ENCODE measurements at places on chromosomes 3 and 15.

- no peak for DNase-seq
These were observed 129.3 kb upstream of the NSMCE3 start for GRCh38 chr15:29398907-29399306.

GRCh38 chr3:197256836-197257444 is 41.5 kb downstream of the DLG1 start:
- no peak for DNase-seq

DNA sequence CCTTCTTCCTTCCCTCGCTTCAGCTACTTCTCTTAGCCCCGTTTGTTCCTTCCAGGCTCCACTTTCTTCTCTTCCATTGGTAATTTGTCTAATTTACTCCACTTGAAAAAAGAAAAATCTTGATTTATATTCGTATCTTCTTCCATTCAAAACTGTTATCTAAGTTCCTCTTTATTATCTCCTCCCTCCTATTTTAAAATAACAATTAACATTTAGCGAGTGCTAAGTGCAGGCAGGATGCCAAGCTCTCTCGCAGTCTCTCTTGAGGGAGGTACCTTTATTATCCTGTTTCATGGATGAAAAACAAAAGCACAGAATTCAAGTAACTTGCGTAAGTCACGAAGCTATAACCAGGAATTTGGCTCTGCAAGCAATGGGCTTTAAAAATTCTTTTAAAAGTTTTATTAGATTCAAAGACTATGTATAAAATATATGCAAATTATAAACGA is 418.9 kb upstream of the NAALADL2 start:
- no peak for DNase-seq

- no peak for DNase-seq
These were observed 312.5 kb downstream of the OXSM start for GRCh38 chr3:26102376-26102775.

DNA sequence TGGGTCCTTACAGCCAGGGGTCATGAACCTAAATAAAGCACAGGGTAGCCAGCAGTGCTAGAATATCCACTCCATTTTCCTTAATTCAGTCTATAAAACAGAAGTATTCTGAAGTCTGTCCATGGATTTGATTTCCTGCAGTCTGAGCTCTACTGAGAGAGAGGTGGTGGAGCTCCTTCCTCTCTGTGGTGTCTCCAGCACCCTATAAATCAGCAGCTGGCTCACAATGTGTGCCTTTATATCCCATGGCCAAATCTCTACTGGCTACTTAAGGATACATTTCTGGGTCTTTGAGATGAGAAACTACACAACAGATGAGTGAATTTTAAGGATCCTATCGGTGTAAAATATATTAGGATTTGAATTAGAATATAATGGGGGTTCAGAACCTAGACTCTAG is 339.9 kb upstream of the RBMS3 start:
- no peak for DNase-seq

DNA sequence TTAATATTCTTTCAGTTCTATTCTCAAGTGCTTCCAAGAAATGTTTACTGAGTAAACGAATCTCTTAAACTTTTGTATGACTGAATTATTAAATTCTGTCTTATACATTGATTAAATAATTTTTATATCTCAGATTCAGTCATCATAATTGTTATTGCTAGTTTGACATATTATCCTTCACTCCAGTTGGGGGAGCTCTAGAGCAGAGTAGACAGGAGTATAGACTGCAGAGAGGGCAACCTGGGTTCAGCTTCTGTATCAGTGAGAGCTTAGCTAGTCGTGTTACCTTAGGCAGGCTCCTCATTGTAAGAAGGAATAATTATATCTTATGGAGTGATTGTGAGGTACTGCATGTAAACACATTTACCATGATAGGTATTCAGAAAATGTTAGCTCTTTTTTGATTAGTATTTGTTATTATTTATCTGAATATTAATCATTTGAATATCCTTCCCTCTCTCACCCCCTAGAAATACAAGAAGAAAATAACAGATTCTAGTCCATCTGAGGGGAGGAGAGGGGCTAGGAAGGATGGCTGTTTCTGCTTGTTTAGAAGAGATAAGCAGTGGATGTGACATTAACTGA is 31.0 kb upstream of the ZCWPW2 start:
- DNase-seq: no peak

DNA sequence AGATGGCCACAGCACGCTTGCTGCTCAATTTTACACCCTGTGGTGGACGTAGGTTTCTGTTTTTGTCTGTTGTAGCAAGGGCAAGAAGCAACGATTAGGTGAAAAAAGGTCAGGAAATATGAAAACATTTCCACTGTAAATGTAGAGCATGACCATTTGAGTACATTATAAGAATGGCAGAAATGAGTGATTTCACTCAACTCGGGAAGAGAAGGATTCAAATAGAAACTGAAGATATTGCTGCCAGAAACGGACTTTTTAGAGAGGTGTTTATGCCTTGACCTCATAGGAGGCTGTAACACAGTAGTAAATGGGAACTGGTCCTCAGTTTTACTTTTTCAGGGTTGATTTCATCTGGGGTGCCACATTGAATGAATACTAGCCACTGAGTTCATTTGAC is 33.1 kb upstream of the GASK1A start:
- DNase-seq: no peak

DNA sequence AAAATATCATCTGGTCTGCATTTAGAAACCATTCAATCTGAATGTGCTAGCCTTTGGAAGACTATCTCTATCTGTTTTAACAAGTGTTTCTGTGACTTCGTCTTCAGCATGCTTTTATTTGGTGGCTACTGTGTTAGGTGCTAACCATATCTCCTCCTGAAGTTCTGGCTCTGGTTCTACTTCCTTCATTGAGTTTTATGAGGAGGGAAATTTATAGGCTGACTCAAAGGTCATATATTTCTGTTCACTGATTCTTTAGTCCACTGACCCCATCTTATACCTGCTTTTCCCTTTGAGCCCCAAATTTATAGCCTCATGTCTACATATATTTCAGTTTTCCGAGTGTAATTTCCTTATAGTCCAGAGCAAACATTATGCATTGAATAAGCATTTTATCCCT is 295.0 kb upstream of the RASGRP1 start:
- DNase-seq: no peak

All from activated CD8-positive, alpha-beta memory T cell treated with anti-CD3 and anti-CD28 coated beads, Interleukin-2, amount 50 U/mL, for 48 hours (primary cell).